ENCODE measurements at places on chromosomes 3 and 15. TPM values are rescaled to one million over a fixed set of nuclear protein-coding genes. Genes with fewer than 3 reads are reported as not detected.

SI gene
- not detected for total RNA-seq

TMEM212 gene
- not detected for total RNA-seq

ATP13A5 gene
- total RNA-seq, result not detected

CPA3 gene
- 0.16 TPM for total RNA-seq

SAMMSON gene
- not detected for total RNA-seq

CX3CR1 gene
- 0.25 TPM for total RNA-seq

DPH6 gene
- 13.3 TPM for total RNA-seq

SPRED1 gene
- 1.1 TPM for total RNA-seq

TAGLN3 gene
- total RNA-seq, result 6.9 TPM

Data from activated naive CD4-positive, alpha-beta T cell treated with anti-CD3 and anti-CD28 coated beads, Interleukin-2, amount 50 U/mL, for 72 hours (primary cell).